Activated gamma-delta T cell treated with Interleukin-2 at 50 U/mL for 16 hours (primary cell): ENCODE measurements at places on chromosomes 7 and 10.

- DNase-seq, result no peak
Observed at GRCh38 chr7:38893061-38893460, 15.9 kb downstream of the VPS41 start.

DNA sequence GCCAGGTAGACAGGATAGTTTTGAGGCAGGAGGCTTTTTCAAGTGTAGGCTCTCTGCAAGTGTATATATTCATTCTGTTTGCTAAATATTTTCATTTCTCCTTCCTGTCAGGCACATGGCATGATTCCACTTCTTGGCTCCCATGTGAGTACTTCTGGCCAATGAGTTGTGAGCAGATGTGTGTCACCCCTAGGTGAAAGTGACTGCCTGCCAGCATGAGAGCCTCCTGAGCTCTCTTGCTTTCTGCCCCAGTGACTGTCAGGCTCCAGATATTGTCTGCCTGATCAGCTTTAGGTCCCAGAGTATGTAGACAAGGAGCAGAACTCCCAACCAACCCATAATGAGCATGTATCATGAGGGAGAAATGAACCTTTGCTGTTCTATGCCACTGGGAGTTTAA lies 257.6 kb upstream of the NPY start:
- DNase-seq, result no peak

- no peak for DNase-seq
Observed at GRCh38 chr10:132402781-132403241, 5.8 kb downstream of the PWWP2B start.

DNA sequence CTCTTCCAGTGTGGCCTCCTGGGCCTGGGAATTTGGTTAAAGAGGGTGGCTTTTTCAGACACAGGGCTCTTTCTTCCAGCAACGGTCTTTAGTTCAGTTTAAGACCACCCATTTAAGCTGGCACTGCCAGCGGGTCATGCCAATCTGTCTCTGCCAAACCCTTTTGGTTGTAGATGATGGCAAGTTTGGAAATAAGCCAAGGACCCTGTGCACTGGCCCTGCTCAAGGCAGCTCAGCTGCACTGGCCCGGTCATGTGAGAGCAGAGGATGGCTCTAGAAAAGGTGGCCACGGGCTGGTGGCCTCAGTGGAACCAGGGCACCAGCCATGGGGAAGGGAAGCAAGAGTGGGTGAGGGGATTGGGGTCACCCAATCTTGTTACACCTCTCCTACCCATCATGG lies 294.1 kb downstream of the GLRX3 start:
- no peak for DNase-seq

- DNase-seq, result no peak
Observed at GRCh38 chr7:22184549-22185199, 172.3 kb downstream of the RAPGEF5 start.

GRCh38 chr7:147775516-147776284 lies 814.9 kb upstream of the C7orf33 start:
- DNase-seq, result no peak

- no peak for DNase-seq
Observed at GRCh38 chr10:85667638-85668233, 698.9 kb downstream of the GRID1 start.

DNA sequence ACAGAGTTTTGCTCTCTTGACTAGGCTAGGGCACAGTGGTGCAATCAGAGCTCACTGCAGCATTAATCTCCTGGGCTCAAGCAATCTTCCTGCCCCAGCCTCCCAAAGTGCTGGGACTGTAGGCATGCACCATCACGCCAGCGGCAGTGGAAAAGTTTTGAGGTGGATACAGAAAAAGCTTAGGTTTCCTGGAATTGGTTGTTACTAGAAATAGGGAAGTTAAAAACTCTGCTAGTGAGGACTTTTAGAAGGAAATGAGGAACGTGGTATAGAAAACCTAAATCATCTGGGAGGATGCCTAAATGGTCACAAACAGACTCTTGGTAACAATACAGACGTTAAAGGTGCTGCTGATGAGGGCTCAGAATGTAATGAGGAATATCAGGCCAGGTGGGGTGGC lies 10.9 kb upstream of the SNX8 start:
- no peak for DNase-seq

- no peak for DNase-seq
Observed at GRCh38 chr7:27526611-27527347, 135.9 kb downstream of the HIBADH start.

DNA sequence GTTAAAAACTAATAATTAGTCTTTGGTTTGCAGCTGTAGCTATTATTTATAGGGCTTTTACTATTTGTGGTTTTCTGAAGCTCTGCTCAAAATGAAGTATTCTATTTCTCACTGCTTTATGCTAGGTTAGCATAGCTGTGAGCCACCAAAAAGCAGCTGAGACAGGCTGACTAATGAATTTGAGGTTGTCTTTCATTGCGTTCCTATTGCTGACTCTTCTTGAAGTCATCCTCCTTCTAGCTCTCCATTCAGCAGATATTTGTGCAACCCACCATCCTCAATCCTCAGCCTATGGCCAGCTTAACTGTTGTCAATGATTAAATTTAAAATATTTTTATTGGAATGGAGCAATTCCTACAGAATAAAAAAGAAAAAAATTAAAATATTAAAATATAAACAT lies 2.1 kb upstream of the RALA start:
- DNase-seq, result no peak

GRCh38 chr7:17689361-17689902 lies 250.9 kb downstream of the SNX13 start:
- no peak for DNase-seq

DNA sequence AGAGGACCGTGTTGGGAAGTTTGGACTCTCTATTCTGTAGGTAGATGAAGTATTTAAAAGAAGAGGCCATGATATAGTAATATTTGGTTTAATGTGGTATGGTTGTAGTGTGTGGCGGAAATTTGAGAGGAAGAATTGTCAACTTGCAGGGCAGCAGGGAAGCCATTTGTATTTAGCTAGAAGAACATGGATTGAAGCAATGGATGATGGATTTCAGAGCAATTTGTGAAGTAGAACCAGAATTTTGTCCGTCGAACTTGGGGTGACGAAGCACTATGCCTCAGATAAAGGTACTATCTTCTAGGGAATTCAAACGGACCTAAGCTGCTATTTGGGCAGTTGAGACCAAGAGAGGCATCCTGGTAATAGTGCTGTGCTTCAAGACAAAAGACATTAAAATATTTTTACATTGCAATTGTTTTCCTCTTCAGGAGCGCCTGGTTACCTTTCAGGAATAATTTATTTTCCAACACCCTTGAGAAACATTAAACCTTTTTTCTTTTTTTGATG lies 615 bp upstream of the WBP1L start:
- no peak for DNase-seq

GRCh38 chr7:50497068-50497642 lies 47.0 kb upstream of the FIGNL1 start:
- no peak for DNase-seq

DNA sequence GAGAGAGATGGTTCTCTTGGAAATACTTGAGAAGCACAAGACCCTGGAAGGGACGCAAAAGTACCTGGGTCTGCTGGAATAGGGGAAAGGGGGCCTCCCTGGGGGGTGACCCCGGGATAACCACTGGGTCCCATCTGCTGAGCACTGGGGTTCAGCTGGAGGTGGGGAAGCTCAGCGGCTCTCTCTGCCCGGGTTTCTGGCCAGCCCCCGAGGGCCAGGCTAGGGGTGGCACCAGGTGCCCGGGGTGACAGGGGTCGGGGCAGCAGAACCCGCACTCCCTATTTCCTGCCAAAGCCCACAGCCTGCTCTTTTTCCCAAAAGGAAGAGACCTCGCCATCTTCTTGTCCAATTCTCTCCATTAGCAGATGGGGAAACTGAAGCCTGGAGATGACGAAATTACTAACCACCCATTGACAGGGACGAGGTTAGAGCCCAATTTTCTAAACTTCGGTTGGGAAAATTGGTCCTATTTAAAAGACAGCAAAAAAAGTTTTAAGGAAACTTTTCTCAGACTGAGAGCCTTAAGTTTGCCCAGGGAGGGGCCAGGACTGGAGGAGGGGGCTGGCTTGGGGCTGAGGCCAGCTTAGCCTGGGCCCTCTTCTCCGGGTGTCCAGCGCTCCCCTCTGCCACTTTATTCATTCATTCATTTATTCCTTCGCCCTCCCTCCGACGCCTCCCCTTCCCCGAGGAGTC lies 17.8 kb upstream of the GATA3 start:
- no peak for DNase-seq

DNA sequence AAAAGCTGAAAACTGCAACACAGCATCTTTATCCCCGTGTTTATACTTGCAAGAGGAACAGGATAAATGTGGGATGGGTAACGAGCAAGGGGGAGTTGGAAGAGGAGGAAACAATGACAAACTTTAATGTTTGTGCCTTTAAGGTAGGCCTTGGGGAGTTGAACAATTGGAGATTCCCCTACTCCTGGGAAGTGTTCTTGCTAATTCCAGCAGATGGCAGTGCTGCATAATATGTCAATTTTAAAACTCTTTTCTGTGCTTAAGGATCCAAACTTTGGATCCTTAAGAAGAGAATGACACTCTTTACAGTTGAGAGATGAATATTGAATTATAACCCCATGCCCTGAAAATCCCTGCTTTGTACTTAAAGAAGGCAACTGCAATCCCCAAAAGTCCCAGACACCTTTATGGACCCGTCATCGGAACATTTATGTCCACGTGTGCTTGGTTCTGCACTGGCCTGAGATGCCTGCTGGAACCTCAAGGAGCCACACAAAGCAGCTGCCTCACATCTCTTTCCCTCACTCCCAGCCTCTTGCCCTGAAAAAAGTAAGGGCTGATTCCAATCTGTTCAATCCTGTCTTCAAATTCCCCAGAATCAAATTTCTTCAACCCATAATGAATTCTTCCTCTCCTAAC lies 12.0 kb downstream of the IFIT5 start:
- no peak for DNase-seq

- DNase-seq, result no peak
Observed at GRCh38 chr10:89454561-89455347, 40.4 kb downstream of the IFIT5 start.

DNA sequence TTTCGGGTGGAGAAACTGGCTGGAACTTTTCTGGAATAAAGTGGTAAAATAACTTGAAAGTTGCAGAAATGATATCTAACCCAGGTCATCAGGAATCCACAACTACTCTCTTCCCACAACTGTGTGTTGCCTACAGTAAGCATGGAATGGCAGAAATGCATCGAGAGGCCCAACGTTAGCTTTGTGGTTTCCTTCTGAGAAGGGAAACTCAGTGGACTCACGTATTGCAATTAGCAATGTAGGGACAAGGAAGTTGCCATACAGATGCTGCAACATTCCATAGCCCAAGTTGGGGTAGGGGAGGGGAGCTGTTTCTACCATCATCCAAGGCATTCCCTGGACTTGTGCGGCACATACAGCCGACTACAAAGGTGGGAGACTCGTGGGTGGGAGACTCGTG lies 1.9 kb downstream of the PON1 start:
- DNase-seq, result no peak

DNA sequence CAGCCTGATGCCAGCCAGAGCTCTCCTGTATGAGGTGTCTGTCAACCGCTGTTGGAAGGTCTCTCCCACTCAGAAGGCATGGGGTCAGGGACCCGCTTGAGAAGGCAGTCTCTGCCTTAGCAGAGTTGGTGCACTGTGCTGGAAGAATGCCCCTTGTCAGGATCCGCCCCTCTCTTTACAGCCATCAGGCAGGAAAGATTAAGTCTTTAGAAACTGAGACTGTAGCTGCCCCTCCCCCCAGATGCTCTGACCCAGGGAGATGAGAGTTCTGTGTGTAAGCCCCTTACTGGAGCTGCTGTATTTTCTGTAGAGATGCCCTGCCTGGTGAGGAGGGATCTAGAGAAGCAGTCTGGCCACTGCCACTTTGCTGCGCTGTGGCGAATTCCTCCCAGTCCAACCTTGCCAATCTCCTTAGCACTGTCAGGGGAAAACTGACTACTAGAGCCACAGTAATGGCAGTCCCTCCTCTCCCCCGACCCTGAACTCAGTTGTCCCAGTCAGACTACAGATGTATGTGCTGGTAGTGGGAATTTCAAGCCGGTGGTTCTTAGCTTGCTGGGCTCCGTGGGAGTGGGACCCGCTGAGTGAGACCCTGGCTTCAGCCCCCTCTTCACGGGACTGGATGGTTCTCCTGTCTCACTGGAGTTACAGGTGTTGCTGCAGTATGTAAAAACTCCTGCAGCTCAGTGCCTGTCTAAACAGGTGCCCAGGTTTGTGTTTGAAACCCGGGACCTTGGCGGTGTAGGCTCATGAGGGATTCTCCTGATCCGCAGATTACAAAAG lies 285.5 kb upstream of the ZWINT start:
- DNase-seq, result no peak

- DNase-seq, result no peak
Observed at GRCh38 chr7:41930538-41931262, 227.8 kb upstream of the INHBA start.

- DNase-seq, result no peak
Observed at GRCh38 chr10:132016514-132016913, 34.8 kb upstream of the BNIP3 start.

DNA sequence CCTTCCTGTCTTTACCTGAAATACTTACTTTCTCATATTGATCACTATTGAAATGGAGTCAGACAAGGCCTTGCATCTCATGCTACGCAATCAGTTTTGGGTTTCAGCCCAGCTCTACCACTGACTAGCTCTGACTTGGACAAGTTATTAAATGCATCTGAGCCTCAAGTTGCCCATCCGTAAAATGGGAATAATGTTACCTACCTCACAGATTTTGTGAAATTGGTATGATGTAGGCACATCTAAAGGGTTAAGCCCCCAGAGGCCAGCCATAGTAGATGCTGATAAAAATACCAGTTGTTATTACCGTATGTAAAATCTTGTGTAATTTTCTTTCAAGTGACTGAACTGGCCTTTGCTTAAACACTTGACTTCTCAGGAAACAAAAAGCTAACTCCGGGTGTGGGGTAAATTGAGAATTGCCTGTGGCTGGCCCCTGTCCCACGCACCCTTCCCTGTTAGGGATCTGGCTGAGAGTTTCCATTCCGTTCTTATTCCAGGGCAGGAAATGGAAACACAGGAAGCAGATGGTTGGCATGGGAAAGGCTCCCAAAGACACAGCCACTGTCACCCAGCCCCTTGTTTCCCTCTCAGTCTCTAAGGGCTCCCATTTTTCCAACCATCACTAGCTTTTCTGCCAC lies 7.5 kb downstream of the DUSP5 start:
- DNase-seq, result no peak

- no peak for DNase-seq
Observed at GRCh38 chr10:99370993-99371392, 41.8 kb downstream of the CNNM1 start.

- no peak for DNase-seq
Observed at GRCh38 chr10:125883211-125883610, 2.1 kb upstream of the DHX32 start.

DNA sequence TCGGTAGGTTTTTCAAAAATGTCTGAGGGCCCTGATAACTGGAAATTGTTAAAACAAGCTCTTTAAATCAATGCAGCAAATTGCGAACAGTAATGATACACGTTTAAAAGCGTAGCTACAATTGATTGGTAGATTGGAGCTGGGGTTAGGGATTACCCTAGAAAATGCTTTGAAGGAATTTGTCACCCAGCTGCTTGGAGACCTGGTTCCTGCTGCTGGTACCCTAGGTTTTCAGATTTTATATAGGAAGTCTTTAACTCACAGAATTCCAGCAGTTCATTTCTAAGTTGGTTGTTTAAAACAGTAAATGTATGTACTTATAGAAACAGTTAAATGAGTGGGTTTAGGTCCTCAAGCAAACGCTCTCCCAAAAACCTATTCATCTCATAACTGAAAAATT lies 1.5 kb downstream of the HECTD2 start:
- no peak for DNase-seq

GRCh38 chr7:93920496-93921182 lies 896 bp upstream of the GNG11 start:
- no peak for DNase-seq

- DNase-seq, result no peak
Observed at GRCh38 chr7:126453104-126453503, 799.6 kb downstream of the GRM8 start.

GRCh38 chr10:108050626-108051025 lies 886.1 kb upstream of the SORCS1 start:
- DNase-seq, result no peak
